Left kidney (tissue), 8 donors: ENCODE measurements at places on chromosomes 11 and 22.

GRCh38 chr22:50307890-50308596 is 597 bp upstream of the PLXNB2 start:
- DNase-seq = no peak

GRCh38 chr11:77051511-77051910 is 15.3 kb upstream of the CAPN5 start:
- DNase-seq = no peak

- no peak for DNase-seq
Observed at GRCh38 chr11:110955776-110956175, 243.5 kb upstream of the ARHGAP20 start.

GRCh38 chr11:1920909-1921573 is 1.5 kb downstream of the TNNT3 start:
- DNase-seq = no peak

DNA sequence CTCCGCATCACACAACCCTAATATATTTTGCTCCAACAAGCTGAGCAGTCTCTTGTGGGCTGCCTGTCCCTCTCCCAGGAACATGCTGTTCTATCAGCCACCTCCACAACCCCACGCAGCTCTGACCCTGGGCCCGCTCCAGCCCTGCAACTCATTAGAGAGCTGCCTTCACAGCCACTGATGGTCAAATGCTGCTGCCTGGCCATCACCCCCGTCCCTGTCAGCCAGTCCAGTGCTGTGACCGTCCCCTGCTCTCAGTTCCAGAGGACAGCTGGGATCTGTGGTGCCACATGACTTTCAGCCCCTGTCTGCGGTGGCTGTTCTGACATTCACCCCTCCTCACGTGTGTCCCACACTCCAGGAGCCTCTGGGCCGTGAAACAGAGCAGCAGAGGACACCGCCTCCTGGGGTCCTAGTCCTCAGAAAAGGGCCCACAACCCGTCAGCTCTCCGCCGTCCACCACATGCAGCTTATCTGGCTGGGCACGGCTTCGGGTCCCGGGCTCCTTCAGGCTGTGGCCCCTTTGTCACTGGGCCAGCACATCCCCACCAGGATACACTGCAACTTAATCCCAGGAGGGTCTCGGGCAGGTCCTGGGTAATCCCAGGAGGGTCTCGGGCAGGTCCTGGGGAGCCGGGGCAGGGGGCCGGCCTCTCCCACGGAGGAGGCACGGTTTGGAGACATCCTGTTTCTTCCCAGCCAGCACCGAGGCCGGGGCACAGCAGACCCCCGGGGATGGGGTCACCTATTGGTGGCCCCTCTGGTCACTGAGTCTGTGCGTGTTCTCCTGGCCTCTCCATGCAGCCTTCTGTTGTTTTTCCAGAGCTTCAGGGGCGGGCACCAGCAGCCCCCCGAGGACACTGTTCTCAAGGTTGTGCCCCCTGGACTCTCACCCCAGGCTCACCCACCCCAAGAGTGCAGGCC is 15.1 kb downstream of the CRELD2 start:
- no peak for DNase-seq

- DNase-seq = no peak
Observed at GRCh38 chr11:105393326-105393725, 216.5 kb upstream of the GRIA4 start.

- no peak for DNase-seq
Observed at GRCh38 chr11:119169282-119169719, 776 bp downstream of the NLRX1 start.

DNA sequence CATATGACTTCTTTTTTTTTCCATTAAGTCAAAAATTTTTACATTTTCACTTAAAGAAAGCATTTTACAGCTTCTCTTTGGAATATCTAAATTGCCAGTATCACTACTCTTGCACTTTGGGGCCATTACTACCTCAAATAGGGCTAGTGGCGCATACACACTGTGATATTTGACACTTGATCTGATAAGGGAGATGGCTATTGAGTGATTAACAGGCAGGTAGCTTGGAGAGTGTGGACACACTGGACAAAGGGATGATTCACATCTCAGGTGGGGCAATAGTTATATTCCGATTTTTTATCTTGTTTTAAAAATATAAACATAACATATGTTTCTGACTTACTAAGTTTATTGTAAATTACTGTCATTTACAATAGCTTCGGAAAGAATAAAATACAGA is 2219.9 kb downstream of the LRRC4C start:
- no peak for DNase-seq
